ENCODE measurements at places on chromosomes 11 and 22.

DNA sequence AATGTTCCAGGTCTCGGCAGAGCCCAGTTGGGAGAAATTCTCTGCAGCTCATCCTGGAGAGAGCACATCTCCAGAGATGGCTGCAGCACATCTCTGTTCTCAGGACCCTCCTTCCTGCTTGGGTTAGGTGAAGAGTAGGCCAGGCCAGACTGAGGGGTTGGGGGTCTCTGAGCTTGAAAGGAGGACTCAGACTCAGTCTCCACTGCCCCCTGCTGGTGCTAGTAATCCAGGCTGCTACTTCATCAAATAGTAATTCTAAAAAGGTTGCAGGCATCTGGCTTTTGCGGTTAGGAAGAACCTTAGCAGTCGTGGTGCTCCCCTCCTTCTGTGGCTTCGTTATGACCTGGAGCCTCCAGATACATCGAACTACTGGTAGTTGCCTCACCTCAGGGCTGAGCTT, 9.7 kb downstream of the TUB start:
- no peak for DNase-seq

- no peak for DNase-seq
Observed at GRCh38 chr11:130220311-130221035, 60.9 kb downstream of the ST14 start.

GRCh38 chr22:46085828-46086576, 64.3 kb upstream of the PPARA start:
- DNase-seq: peak; percentile 93

DNA sequence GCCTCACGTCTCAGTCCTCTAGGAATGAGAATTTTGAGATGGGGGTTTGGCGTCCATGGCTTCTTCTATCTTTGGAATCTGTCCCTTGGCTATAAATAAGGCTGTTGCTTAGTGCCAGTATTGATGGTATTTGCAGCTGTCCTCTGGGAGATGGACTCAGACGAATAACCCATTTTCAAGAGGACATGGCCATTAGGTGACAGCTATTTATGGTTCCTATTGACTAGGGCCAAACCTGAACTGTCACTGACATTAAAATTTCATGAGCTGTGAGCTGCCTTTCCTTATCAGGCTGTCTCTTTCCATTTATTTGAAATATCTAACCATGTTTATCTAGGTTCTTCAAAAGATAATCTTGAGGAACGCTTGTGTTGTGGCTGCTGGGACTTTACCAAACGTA, 92.7 kb downstream of the NAV2 start:
- DNase-seq: no peak

DNA sequence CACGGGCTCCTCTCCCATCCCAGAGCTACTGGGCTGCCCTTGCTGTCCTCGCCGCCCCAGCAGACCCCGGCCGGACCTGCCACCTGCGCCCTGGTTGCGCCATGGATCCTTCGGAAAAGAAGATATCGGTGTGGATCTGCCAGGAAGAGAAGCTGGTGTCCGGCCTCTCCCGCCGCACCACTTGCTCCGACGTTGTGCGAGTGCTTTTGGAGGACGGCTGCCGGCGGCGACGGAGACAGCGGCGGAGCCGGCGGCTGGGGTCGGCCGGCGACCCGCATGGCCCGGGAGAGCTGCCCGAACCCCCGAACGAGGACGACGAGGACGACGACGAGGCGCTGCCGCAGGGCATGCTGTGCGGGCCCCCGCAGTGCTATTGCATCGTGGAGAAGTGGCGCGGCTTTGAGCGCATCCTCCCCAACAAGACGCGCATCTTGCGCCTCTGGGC, 382 bp downstream of the RASSF10 start:
- DNase-seq: no peak

GRCh38 chr11:35810045-35810645, 133.7 kb upstream of the LDLRAD3 start:
- DNase-seq: no peak

- DNase-seq: no peak
Observed at GRCh38 chr11:15867871-15868270, 488.5 kb downstream of the SOX6 start.

- DNase-seq: no peak
Observed at GRCh38 chr11:94433049-94433448, 31.8 kb upstream of the GPR83 start.

GRCh38 chr11:78168539-78169477, 19.6 kb downstream of the KCTD21 start:
- peak; percentile 35 for DNase-seq

DNA sequence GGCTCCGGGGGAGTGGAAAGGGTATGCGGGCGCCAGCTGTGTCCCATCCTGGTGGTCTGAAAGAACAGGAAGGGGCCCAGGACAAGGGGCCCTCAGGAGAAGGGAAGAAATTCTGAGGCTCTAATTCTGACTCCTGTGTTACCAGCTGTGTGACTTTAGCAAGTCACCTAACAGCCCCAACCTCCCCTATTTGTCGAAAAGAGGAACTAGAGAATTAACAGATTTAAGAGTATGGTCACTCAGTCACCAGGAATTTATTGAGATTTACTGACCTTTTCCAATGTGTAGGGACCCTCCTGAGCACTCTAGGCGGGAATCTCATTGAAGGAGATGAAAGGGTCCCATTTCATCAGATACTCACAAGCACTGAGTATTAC, 14.6 kb downstream of the RPS6KA4 start:
- no peak for DNase-seq

DNA sequence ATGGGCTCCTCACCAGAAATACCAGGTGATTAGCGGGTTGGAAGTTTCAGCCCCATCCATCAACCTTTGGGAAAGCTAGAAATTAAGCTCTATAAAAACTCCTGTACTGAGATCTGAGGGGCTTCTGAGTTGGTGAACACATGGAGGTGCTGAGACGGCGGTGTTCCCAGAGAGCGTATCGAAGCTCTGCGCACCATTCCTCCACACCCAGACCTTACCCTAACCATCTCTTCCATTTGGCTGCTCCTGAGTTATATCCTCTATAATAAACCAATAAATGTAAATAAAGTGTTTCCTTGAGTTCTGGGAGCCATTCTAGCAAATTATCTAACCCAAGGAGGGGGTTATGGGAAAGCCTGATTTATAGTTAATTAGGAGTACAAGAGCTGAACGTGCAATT, 41.4 kb downstream of the TMEM123 start:
- no peak for DNase-seq

DNA sequence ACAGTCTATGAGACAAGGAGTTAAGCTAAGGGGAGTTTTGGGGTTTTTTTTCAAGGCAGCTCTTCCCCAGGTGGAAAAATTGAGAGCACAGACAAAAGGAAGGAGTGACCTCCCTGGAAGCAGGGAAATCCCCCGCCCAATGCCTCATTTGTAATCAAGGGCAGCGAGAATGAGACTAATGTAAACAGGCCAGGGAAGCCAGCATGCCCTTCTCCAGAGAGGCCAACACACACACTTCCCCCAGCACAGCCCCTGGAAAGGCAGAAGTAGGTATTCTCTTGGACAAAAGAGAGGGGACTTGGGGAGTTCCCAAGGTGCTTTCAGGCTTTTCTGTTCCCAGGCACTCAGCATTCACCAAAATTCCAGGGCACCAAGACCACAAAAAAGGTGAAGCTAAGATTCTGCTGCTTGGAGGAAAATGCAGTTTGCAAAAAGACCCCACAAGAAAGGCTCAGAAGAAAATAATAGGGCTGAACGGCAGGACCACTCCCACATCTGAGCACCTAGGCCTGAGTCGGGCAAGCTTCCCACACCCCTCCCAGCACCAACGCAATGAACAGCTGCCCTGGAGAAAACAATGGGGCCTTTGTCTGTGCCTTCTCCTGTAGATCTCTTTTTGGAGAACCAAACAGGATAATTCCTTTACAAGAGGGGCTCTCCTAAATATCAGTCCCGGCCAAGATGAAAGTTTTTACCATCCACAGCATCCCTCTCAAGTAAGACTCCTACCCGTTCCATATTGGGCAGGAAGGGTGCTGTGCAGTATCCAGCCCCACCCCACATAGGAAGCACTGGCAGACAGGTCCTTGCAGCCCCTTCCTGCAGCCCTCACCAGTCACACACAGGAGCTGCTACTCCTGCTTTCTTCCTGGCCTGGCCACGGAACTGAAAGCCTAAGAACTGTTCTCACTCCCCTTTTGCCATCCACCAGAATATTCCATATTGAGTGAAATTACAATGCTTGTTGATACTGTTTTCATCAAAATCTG, 70.7 kb upstream of the AKIP1 start:
- peak; percentile 64 for DNase-seq
